Transverse colon (tissue), 4 donors: ENCODE measurements at places on chromosomes 4 and X.

- DNase-seq = no peak
Measured at GRCh38 chr4:156788782-156789181, 182.8 kb downstream of the PDGFC start.

GRCh38 chr4:67762086-67762485 lies 7.9 kb upstream of the GNRHR start:
- DNase-seq = no peak

DNA sequence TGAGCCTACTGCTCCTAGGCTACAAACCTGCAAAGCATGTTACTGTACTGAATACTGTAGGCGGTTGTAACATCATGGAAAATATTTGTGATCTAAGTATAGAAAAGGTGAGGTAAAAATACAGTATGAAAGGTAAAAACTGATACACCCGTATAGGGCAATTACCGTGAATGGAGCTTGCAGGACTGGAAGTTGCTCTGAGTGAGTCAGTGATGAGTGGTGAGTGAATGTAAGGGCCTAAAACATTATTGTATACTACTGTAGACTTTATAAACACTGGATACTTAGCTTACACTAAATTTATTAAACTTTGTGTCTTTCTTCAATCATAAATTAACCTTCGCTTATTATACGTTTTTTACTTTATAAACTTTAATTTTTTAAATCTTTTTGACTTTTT lies 3.7 kb downstream of the KIF4A start:
- DNase-seq = no peak

GRCh38 chr4:19346636-19347035 lies 905.1 kb upstream of the SLIT2 start:
- DNase-seq = no peak

- no peak for DNase-seq
Measured at GRCh38 chrX:155682834-155683233, 70.1 kb upstream of the TMLHE start.

- DNase-seq = no peak
Measured at GRCh38 chr4:114691865-114692264, 93.3 kb downstream of the UGT8 start.

DNA sequence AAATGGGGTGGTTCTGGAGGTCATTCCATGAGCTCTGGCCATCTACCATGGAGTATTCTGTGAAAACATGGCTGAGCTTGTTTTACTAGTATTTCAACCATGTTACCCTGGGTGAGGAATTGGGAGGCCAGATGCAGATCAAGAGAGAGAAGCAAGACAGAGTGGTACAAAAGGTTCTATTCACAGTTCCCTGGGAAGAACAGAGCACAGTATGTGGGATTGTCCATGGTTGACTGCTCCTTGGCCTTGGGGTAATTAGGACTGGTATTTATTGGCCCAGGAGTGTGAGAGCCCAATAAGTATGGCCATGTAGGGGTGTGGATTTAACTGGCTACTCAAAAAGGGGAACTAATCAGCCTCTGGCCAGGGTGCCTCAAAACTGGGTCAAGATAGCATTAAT lies 239.7 kb upstream of the GATB start:
- no peak for DNase-seq

- no peak for DNase-seq
Measured at GRCh38 chr4:7877176-7877575, 62.5 kb downstream of the AFAP1 start.

DNA sequence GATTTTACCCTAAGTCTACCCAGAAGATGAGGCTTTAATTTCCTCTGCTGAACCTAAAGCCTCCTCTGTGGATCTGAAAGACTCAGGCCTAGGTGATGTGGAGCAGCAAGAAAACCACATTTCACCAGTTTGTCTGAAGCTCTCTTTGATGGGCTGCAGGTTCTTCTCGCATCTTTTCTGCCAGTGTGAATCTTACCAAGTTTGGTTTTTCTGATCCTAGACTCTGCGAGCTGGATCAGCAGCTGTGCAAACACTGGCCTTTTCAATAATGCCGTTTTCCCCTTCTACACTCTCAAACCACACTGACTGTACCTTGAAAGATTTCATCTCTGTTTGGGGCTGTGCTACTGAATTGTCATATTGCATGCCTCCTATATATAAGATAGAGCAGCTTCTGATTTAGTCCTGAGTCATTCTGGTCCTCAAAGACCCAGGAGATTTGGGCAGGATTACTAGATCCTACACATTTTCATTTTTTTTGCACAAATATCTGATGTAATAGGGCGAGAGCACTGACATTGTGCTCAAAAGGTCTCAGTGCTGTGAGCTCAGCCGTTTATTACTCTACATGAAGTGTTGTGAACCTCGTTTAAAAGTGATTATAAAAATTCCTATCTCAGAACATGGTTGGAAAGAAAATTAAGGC lies 133.6 kb upstream of the FAM9C start:
- DNase-seq = no peak

DNA sequence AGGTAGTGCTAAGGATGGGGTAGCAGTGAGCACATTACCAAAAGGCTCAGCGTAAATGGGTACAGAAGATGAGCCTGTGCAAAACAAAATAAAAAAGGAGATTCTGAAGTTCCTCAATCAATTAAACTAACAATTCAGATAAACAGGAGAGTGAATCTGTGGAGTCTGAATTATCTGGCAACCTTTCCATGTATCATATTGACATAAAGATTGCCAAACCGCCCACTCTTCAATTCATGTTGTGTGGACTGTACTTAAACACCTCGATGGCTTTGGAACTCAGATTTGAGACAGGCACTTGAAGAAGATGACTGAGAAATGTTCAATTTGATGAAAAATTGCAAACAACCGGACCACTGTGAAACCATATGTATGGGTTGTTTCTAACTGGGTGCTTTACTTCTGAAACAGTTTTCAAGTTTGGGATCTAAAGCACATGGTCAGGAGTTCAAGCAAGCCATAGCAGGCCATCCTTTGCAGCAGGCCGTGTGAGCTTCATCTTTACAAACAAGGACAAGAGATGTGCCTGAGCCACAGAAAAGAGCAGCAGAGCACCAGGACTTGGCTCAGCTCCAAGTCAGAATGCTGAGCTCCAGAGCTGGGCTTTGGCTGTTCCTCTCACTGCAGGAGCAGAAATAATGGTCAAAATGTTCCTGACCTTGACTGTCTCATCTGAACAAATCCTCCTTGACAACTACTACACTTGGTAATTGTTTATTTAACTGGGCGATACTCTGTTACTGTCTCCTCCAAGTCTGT lies 108.1 kb downstream of the MGST2 start:
- no peak for DNase-seq

- DNase-seq = no peak
Measured at GRCh38 chrX:36573720-36574119, 434.4 kb upstream of the FAM47C start.

- DNase-seq = no peak
Measured at GRCh38 chr4:118746251-118746919, 61.2 kb downstream of the METTL14 start.

- no peak for DNase-seq
Measured at GRCh38 chrX:139640259-139640658, 67.7 kb downstream of the MCF2 start.

- DNase-seq = no peak
Measured at GRCh38 chr4:101356928-101357327, 9.6 kb upstream of the PPP3CA start.

DNA sequence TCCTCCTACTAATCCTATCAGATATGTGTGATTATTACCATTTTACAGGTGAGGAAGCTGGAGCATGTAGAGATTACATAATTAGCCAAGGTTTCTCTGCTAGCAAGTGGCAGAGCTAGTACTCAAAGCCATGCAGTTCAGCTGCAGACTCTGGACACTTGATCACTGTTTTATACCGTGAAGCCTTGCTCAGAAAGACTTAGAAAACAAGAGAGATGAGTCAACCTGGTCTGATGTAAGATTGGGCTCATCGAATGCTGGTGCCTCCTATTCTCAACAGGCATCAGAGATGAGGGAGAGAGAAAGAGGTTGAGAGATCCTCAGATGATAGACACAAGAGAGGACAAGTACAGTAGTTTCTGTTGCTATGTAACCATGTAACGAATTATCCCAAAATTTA lies 19.0 kb upstream of the PDE5A start:
- DNase-seq = no peak

DNA sequence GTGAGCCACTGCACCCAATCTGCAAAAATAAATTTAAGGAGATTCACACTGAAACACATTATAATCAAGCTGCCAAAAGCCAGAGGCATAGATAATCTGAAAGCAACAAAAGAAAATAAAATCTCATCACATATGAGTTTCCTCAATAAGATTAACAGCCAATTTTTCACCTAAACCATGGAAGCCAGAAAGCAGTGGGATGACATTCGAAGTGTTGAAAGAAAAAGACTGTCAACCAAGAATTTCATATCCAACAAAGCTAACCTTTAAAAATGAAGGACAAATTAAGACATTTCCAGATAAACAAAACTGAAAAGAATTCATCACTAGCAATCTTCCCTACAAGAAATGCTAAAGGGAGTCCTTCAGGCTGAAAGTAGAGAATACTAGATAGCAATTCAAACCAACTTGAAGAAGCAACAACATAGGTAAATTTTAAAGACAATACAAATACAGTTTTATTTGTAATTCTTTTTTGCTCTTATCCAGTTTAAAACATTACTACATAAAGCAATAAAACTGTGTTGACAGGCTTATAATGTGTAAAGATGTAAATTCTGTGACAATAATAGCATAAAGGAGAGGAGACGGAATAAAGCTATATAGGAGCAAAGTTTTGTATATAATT lies 23.1 kb upstream of the KLHL8 start:
- DNase-seq = no peak

- DNase-seq = no peak
Measured at GRCh38 chr4:24533364-24533763, 51.0 kb downstream of the DHX15 start.

DNA sequence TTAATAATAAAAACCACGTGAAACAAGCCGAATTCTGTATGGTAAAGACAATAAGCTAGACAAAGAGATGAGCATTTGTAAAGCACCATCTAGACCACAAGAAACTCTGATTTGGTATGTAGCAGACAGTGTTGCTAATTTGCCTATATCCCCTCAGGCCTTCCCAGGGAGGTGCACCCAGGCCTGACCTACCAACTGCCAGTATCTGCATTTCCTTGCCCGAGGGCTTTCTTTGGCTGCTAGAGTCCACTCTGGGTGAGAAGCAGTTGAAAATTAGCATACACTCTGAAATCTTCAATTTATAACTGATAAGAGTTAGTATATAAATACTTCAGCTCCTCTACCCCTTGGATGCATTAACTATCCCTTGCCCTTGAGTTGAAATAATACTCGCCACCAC lies 37.4 kb upstream of the IL1RAPL1 start:
- no peak for DNase-seq

- no peak for DNase-seq
Measured at GRCh38 chr4:2790583-2791517, 2.0 kb upstream of the SH3BP2 start.

- DNase-seq = peak; percentile 93
Measured at GRCh38 chr4:8182858-8183725, 16.0 kb upstream of the SH3TC1 start.

GRCh38 chr4:8831221-8832112 lies 40.2 kb downstream of the HMX1 start:
- peak; percentile 0 for DNase-seq

- DNase-seq = no peak
Measured at GRCh38 chr4:16290681-16291420, 64.6 kb upstream of the TAPT1 start.

GRCh38 chr4:18109676-18110075 lies 88.1 kb upstream of the LCORL start:
- no peak for DNase-seq

- no peak for DNase-seq
Measured at GRCh38 chr4:74385386-74385785, 20.4 kb downstream of the EREG start.

- no peak for DNase-seq
Measured at GRCh38 chrX:2391869-2392606, 108.7 kb downstream of the DHRSX start.

GRCh38 chr4:110487873-110488272 lies 11.9 kb downstream of the ENPEP start:
- no peak for DNase-seq

GRCh38 chrX:153539979-153540358 lies 22.5 kb downstream of the ATP2B3 start:
- DNase-seq = no peak

DNA sequence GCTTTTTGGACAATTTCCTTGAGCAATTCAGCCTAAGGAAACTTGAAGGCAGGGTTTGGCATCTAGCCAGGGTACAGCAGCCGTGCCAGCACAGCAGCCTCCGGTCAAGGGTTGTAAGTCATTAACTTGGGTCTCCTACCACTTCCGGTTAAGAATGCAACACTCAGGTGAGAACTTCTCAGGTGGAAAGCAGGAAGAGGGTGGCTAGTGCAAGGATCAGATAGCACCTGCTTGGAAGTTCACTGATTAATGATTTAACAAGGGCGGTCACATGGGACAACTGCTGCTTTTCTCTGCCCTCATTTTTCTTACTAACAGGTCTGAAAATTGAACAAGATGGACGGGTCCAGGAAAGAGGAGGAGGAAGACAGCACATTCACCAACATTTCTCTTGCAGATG lies 30.1 kb upstream of the SCOC start:
- DNase-seq = peak; percentile 89

DNA sequence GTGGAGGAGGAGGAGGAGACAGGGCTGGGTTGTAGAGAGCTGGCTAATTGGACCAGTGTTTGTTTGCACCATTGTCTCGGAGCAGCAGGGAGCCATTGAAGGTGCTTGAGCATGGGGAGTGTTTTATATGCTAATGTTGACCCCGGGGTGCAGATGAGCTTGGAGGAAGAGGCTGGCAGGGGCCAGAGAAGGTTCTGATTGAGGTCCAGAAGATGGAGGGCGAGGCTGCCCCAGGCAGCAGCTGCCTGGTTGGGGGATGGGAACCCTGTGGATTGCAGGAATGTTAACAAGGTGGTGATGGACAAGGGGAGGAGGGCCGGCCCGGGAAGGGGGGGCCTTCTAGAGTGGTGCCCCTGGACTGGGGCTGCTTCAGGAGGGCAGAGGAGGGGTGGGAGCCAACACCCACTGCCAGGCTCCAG lies 18.0 kb downstream of the DOK7 start:
- no peak for DNase-seq

GRCh38 chr4:1193206-1194009 lies 21.0 kb upstream of the SPON2 start:
- no peak for DNase-seq

DNA sequence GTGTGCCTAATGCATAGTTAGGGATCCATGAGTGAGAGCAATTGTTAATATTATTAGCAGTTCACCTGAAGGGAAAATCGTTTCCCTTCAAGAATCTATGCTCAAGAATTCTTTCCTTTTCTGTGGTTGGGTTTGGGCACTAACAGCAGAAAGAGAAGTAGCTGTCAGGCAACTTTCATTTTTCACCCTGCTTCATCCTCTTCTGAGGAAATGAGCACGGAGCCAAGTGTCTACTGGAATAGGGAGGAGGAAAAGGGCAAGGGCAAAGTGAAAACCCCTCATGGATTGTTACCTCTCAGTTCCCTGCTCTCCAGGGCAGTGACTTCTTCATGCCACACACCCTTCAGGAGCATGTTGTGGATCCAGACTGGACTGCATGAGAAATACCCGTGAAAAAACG lies 2.6 kb upstream of the HPGDS start:
- DNase-seq = no peak

- no peak for DNase-seq
Measured at GRCh38 chr4:32043248-32043633, 1323.1 kb downstream of the PCDH7 start.
